ENCODE measurements at places on chromosomes 2 and 18. TPM values are rescaled to one million over a fixed set of nuclear protein-coding genes. Genes with fewer than 3 reads are reported as not detected.
A peak's percentile ranks its signal among the peaks of the same experiment; 100 is the strongest.

CPLX4 gene
- not detected for total RNA-seq

RFTN2 gene
- total RNA-seq: 37.4 TPM

DNA sequence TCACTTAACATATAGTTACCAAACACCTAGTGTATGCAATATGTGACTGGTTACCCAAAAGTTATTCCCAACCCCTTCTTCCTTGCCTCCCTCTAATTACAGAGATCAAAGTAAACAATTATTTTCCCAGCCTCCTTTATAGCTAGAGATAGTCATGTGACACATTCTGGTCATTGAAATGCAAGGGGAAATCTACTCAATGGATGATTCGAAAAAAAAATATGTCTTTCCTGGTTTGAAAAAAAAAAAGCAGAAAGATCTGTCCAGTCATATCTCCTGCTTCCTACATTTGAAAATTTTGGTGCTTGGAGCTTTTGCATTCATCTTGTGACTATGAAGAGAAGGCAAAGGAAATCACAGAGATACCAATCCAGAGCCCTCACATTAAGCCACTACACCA is 27.6 kb upstream of the UGP2 start:
- DNase-seq: no peak

GRCh38 chr2:24473626-24474025 is 17.4 kb upstream of the NCOA1 start:
- DNase-seq: no peak

- DNase-seq: no peak
Measured at GRCh38 chr2:36535099-36535498, 62.9 kb downstream of the FEZ2 start.

GRCh38 chr18:75112186-75113096 is 96.5 kb downstream of the PTGR3 start:
- no peak for DNase-seq

REG1B gene
- total RNA-seq: not detected

DNA sequence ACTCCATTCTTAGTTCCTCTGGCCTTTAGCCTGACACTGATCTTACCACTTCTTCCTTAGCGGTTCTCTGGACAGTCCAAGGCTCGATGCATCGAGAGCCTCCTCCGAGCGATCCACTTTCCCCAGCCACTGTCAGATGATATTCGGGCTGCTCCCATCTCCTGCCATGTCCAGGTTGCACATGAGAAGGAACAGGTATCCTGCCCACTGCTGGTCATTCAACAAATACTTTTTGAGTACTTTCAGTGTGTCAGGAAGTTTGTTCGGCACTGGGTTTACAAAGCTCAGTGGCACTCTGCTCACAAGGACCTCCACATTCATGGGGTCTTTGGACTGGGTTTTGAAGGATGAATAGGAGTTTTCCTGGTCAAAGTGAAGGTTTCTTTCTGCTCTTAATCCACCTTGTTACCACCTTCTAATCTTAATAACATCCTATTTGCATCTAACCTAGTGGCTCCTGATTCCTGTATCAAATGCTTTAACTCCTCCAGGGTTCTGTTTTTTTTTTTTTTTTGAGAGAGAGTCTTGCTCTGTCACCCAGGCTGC is 25.8 kb downstream of the GCKR start:
- DNase-seq: no peak

LYG1 gene
- 0.79 TPM for total RNA-seq

- DNase-seq: no peak
Measured at GRCh38 chr2:200033929-200034328, 78.5 kb downstream of the MAIP1 start.

QPCT gene
- 7.9 TPM for total RNA-seq

- DNase-seq: no peak
Measured at GRCh38 chr2:98088261-98088660, 1.3 kb downstream of the VWA3B start.

DUSP19 gene
- 9.6 TPM for total RNA-seq

DNA sequence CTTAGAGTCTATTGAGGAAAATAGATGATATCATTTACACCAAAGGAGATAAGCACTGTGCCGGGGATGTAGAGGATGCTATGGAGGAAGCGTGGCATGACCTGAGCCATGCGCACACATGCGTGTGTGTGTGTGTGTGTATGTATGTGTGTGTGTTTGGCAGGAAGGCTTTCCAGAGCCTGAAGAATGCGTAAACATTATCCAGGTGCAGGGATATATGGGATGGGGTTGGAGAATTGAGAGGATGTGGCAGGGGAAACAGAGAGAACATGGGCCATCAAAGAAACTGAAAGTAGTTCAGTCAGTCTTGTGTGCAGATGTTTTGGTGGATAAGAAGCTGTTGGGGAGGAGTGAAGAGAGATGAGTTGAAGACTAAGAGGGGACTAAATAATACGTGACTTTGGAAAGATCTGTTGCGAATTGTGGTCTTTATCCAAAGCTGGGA is 9.3 kb upstream of the STAT1 start:
- no peak for DNase-seq

DNA sequence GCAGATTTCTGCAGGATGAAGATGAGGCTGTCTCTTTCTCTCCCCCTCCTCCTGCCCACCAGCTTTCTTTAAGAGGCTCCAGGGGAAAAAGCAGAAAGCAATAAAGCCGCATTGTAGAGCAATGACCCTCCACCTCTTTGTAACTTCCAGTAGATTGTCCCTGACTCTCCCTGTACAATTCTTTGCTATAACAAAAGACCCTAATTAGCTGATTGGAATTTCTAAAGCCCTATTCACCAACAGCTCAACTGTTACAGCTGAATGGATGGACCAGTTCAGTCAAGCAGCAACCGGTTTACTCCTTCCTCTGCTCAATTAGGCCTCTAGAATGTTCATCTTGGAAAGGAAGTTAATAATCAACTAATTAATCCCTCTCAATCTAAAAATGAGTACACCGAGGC is 301.0 kb downstream of the STK39 start:
- DNase-seq: no peak

DNA sequence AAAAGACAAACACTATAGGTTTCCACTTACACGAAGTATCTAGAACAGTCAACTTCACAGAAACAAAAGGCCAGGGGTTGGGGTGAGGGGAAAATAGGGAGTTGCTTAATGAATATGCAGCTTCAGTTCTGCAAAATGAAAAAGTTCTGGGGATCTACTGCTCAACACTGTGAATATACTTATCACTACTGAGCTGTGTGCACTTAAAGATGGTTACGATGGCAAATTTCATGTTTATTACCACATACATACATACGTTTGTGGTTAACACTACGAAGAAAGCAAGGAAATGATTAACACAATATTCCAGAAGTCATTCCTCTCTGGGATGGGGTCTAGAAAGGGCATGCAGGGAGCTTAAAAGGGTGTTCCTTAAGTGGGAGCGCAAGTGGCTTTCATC is 19.3 kb downstream of the MBOAT2 start:
- no peak for DNase-seq

- no peak for DNase-seq
Measured at GRCh38 chr2:238915196-238915595, 67.3 kb downstream of the TWIST2 start.

GRCh38 chr2:230410861-230411569 is 5.0 kb upstream of the SP100 start:
- DNase-seq: no peak

- DNase-seq: no peak
Measured at GRCh38 chr2:27857417-27858172, 32.6 kb downstream of the RBKS start.

DNA sequence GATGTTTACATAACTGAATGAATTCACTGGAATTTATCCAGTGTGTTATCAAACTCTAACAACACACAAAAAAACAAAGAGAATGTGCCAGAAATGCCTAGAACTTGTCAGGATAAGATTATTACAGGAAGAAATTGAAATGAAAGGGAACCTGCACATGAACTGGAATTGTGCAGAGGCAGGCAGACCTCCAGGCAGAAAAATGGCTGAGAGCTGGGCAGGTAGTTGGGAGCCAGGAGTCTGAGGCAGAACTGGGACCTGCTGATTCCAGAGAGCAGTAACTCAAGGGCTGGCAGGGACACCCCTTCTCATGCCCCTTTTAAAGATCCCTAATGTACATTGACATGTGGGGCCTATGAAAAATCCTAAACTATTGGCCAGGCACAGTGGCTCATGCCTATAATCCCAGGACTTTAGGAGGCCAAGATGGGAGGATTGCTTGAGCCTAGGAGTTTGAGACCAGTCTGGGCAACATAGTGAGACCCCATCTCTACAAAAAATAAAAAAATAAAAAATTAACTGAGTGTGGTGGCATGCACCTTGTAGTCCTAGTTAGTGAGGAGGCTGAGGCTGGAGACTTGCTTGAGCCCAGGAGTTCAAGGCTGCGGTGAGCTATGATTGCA is 674 bp upstream of the SP110 start:
- DNase-seq: no peak

DNA sequence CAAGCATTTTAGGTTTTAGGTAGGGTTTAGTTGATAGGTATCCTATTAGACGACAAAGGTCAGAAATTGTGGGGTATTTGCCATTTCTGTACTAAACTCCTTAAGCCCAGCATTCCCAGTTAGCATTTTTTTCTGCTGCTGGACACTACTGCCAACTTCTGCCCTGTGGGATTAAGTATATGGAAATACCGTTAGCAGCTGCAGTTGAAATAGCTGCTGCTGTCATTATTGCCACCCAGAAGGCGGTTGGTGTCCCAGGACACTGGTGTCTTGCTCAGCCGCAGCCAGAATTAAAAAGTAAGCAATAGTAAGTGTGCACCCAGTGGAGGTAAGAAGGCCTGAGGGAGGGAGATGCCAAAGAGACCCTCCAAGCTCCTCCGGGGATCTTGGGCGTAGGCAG is 1.9 kb upstream of the UXS1 start:
- DNase-seq: no peak

DNA sequence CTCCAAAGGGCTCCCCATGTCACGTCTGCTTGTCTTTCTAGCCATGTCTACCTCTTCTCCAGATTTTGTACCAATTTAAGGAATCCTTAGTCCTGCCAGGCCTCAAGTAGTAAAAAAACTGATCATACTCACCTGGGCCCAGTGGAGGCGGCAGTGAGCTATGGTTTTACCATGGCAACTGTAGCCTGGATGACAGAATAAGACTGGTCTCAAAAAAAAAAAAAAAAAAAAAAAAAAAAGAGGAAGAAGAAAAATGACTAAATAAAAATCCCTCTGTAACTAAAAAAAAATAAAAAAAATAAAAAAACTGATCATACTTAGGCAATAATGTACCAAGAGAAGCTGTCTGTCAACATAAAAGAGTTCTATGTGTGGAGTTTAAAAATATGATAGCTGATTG is 221.6 kb downstream of the NR4A2 start:
- no peak for DNase-seq

DNA sequence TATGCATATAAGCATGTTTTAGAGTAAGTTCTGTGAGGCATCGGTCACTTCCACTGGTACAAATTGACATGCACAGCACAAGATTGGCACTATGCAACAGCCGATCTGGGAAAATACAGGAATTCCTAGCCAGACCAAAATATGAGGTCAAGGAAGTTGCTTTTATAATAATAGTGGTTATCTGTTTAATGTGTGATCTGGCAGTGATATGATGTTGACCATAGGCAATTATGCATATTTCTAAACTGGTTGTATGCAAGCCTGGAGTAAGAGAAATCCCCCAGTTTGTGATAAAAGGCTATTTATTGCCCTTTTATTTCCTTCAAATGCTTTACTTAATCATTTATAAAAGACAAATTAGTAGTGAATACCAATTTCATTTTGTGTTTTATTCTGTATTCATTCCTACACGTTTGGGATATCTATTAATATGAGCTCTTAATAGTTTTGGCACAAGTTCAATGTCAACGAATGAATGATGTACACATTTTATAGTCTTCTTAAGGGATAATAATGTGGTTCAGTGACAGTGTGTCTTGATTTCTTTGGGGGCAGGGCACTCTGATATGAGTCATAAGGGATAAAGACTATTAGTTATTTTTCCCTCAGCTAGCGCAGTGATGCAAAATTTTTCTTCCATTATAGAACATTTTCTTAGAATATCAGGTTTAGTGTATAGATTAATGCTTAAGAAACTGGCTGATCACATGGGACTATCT is 34.7 kb upstream of the ZEB2 start:
- no peak for DNase-seq

DNA sequence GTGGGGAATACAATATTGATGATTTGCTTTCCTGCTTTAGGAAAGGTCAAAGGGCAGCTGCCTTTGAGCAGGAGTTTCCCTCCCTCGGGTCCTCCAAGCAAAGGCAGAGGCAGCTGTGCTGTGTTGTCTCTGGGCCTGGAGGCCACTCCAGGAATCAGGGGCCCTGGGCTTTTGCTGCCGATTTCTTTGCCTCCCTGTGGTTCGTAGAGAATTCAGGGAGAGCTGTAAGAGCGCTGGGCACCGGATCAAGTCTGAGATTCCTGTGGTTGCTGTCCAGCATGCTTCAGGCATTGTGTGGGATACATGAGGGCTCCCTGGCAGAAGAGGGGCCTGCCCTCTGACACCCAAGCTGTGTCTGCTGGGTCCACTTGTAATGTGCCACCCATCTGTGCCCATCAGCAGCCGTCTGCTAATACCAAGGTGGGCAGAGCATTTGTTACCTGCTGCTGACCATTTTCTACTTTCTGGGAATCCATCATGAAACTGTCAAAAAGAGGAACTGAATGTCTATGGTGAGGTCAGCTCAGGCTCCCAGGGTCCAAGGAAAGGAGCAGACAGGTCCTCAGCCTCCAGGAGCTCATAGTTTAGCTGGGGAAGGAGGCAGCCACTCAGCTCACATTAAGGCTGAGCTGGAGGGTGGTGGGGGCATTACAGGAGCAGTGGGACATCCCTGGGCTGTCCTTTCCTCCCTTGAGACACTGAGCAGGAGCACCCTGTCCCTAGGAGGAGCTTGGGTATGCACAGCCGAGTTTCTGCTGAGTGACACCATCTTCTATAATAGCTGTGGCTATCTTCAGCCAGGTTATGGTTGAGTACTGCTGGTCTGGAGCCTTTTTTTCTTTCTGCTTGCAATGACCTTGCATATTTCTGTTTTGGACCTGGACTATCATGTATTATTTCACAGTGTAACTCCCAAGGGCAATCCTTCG is 68.5 kb downstream of the CTIF start:
- DNase-seq: no peak

- DNase-seq: no peak
Measured at GRCh38 chr2:169980001-169980400, 152.7 kb downstream of the UBR3 start.

- DNase-seq: no peak
Measured at GRCh38 chr18:37306432-37306831, 259.2 kb downstream of the CELF4 start.

GRCh38 chr2:190948671-190949070 is 65.3 kb downstream of the STAT1 start:
- DNase-seq: no peak

- peak; percentile 7 for DNase-seq
Measured at GRCh38 chr2:171086352-171087290, 74.1 kb downstream of the TLK1 start.

- DNase-seq: no peak
Measured at GRCh38 chr2:217978536-217979150, 24.2 kb downstream of the TNS1 start.

- no peak for DNase-seq
Measured at GRCh38 chr18:76764291-76764901, 58.0 kb upstream of the ZNF236 start.

- DNase-seq: no peak
Measured at GRCh38 chr2:160434254-160434948, 59.2 kb downstream of the RBMS1 start.

Data from urinary bladder (tissue), 4 donors.